ENCODE measurements at places on chromosomes 5 and 9.

DNA sequence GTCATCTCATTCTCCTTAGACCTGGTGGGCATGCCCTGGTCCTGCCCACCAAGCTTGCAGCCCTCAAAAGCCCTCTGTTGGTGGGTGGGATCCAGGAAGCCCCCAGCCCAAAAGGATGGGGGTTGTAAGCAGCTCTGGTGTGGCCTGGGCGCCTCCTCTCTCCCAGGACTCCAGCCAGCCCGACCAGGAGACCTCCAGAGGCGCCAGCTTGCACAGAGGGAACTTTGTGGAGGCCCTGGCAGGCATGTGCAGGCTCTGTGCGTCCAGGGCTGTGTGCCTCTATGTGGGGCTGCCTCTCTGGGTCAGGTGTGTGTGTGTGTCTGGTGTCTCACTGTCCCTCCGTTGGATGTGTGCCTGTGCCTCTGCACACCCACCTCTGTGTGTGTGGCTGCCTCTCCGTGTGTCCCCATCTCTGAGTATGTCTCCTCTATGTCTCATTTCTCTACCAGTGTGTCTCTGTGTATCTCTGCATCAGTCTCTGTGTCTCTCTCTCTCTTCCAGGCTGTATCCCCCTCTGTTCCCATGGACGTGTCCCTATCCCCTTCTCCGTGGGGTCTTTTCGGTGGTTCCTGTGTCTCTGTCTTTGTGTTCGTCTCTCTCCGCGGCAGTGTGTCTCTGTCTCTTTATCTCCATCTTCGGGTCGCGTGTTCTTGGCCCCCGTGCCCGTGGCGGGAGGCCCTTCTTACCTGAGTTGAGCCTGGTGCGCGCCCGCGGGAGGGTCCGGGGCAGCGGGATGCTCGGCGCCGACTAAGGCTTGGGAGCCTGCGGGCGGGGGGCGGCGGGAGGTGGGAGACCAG, 501 bp downstream of the ENHO start:
- DNase-seq, result peak; percentile 35

DNA sequence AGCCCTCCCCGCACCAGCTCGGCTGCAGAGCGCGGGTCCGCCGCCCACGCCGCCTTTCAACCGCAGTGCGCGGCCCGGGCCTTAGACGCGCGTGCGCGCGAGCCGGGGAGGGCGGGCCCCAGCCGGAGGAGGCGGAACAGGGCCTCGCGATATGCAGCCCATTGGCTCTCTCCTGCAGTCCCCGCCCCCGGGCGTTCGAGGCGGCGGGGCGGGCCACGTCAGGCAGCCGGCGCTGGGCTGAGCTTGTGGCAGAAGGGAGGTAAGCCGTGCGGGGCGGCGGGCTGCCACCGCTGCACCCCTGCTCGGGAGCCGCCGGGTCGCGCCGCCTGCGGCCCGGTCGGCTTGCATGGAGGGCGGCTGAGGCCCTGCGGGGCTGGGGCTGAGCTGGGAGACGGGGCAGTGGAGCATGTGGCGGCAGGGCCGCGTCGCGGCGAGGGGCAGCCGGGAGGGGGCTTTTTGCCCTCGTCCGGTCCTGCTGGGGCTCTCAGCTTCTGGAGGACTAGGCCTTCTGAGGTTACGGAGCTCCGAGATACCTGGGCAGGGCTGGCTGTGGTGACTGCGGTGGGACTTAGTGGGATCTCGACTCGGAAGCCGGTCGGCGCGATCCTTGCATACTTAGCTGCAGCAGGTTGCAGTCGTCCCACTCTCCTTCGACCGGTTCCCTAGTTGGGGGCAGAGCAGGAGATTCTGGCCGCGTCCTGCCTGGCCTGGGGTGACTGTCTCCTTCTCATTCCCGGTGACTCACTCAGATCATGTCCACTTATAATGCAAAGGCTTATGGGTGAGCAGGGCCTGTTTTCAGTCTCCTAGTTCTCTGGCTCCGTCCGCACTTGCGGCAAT, at the start of gene FOCAD:
Gene FOCAD, plus strand, starts transcription at position 225 of the 840 bp plus-strand sequence. CDS start 31,095 bp downstream, outside the sequence.
- peak; percentile 100 for DNase-seq

DNA sequence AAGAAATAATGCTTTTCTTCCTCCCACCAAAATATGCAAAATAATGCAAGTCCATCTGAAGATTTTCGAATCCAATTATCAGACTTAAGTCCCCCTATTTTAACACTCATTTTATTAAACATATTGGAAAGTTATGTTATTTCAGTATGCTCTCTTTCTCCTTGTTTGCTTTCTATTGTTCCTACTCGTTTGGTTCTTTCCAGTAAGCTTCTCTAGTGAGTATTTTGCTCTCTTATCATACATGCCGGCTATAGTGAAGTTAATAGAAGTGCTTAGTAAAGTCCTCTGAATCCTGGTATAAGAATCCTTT, 517 bp downstream of the ALDH1A1 start:
- DNase-seq, result no peak

DNA sequence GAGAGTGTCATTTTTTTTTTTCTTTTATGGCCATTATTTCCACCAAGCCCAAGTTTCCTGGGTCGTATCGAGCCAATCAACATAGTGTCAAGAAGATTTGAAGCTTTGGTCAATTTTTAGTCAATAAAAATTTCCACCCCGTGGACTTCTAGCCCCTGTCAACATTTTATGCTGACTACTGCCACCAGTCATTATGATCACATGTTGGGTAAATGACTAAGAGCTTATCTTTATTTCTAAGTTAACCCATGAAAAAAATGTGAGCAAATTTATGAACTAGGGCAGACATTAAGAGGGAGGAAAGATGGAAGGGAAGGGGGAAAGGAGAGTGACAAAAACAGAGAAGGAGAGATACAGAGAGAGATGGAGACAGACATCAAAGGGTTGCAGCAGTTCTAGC, 143.5 kb upstream of the ALDH1B1 start:
- no peak for DNase-seq

DNA sequence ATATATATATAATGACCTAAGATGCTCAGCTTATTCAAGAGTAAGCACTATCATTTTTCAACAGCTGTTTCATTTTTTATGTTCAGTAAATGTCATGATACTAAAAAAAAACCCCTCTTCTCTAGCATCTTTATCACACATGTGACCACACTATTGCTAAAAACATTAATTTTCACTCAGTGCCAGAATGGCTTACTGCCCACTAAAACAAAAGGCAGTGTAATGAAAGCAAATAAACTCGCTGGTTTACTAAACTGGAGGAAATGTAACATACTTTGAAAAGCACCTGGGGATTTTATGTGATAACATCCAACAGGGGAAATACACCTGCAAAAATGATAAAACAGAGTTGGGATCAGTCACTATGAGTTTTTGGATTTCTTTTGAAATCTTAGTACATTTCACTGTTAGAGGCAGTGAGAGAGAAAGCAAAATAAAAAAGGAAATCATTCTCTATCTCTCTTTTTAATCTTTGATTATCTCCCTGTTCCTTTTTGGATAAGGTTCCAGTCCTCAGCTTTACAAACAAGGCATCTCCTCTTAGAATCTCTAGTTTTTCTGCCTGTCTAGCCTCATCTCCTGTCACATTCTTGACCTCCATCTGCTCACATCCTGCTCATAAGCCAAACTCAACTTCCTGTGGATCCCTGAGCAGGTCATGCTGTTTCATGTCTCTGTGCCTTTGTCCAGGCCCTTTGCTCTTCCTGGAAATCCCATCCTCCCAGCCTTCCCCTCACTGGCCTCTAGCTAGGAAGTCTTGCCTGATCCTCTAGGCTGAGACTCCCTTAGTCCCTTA, 338.0 kb downstream of the MAN2A1 start:
- DNase-seq, result no peak

DNA sequence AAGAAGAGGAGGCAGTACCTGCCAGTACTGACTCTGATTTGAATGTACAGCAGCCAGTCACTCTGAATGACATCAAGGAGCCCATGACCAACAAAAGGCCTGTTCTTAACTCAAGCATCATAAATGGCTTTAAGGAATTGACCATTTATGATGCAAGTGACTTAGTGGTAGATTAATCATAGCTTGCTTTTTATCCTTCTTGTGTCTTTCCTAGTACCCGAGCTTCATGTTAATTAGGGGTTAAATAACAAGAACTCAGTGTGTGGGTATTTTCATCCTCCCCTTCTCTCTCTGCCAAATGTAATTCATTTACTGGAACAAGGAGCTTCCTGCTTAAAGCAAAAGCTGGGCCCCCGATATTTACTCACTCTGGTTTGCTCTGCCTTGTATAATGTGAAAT, 146.5 kb downstream of the UNC13B start:
- no peak for DNase-seq

- DNase-seq, result peak; percentile 92
Measured at GRCh38 chr5:178535299-178536175, 54.7 kb downstream of the COL23A1 start.

DNA sequence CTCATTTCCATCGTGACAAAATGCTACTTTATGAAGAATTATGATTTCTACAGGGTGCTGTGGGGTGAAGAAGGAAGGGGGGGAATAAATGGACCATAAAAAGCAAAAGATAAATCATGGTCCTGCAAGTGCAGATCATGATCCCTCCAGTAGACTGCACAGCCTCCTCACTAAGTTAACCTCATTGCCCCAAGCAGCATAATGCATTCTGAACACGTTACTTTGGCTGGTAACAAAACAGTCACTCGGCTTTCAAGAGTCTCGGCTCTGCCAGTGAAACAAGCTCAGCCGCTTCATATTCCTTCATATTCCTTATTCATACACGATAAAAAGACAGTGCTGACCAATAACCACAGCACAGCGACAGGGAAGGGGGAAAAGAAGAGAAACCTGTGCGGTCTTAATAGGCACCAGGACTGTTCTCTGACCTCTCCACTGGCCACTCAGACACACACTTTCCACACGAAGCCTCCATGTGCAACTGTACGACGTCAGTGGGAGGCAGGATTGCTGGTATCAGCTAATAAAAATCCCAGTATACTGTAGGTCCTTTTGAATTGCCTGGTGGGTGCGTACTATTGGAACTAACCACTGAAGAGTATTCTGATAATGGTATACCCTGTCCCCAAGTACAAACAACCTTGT, 60.5 kb downstream of the ANKH start:
- DNase-seq, result peak; percentile 40

DNA sequence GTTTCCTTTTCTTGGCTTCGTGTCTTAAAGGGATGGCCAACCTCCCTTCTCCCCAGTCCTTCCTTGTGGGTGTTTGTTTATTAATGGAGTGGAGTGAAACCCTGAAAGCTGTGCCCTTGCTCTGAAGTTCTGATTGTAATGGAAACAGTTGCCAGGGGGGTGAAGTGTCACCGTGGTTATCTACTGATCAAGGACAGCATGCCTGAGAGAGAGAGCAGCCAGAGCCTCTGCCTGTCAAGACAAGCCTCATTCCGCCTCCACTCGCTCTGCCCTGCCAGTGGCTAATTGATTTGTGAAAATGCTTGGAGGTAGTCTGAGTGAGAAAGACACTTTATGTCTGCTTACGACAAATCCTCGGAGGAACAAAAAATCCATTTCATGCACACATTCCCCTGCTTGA, 143.7 kb upstream of the SLC30A5 start:
- no peak for DNase-seq

GRCh38 chr5:173775261-173776197, 112.6 kb upstream of the CPEB4 start:
- DNase-seq, result peak; percentile 82

DNA sequence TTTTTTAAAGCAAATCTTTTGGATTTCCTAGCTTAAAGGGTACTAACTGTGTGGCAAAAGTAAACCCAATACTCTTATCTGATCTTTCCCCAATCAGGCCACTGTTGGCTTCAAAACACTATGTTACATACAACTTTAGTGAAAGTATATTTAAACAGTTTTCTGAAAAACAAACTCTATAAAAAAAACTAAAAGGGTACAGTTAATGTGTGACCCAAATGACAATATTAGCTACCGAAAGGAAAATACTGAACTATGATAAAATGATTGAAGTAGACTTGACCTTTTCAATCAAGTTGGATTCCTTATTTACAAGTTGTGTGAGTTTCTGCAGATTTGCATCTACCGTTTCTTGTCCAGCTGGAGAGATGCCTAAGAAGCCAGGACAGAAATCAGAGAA, 5.8 kb downstream of the MTX3 start:
- DNase-seq, result no peak

DNA sequence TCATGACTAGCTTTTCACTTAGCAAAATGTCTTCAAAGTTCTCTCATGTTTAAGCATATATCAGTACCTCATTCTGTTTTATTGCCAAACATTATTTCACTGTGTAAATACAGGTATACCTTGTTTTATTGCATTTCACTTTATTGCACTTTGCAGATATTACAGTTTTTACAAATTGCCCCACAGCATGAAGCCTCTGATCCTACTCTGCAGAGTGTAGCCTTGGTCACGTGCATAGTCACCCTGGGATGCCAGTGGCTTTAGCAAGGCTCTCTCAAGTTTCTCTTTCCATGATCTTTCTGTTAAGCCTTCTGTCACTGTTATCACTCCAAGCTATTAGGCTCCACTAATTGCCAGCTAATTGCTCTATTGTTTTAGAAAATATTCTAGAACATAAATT, 182.2 kb upstream of the GRIA1 start:
- DNase-seq, result no peak

DNA sequence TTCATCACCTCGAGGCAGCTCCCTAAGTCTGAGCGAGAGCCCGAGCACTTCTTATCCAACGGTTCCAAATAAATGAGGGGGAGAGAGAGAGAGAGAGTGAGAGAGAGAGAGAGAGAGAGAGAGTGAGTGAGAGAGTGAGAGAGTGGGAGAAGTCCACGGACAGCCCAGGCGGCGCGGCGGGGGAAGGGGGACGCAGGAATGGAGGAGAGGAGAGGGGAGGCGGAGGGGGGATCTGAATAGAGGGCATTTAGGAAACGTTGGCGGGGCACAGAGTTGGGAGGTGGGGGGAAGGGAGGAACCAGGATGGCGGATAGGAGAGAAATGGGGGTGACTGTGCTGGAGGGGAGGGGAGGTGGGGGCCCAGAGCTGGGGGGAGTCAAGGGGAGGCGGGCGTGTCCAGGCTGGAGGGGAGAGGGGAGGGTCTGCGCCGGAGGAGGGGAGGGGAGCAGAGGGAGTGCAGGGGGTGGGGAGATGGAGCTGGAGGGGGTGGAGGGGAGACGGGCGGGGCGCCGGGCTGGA, 398 bp upstream of the BASP1 start:
- peak; percentile 64 for DNase-seq

GRCh38 chr9:87954230-87954629, 20.1 kb downstream of the CDK20 start:
- no peak for DNase-seq

- no peak for DNase-seq
Measured at GRCh38 chr5:145772466-145772865, 62.7 kb downstream of the PRELID2 start.

- DNase-seq, result no peak
Measured at GRCh38 chr9:88980740-88981203, 10.5 kb upstream of the S1PR3 start.

DNA sequence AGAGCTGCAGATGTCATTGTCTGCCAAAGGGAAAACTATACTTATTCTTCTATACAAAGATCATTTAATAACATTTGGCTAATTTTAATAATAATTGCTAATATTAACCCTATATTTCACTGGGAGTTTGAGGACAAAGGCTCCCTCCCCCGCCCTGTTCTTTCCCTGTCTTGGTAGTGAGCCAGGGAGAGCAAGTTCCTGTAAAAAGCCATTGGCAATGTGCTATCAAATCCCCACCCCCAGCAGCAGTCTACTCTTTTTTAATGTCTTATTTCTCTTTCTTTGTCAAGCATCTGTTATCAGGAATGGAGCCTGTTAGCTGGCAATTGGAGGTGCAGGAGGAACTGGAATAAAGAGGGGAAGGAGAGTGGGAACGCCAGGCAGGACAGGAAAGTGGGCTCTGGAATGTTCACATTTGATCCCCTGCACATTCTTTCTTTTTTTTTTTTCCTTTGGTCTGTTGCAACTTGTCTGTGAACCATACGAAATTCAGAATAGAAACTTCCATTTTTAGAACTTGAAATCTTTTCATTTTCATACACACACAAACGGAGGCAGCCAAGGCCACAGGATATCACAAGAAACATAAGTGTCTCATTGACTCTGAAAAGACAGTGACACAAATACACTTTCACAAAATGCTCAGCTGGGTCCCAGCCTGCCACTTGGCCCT, 664.8 kb upstream of the ZNF608 start:
- DNase-seq, result no peak

Data from NB4 (cell line).